Kidney epithelial cell (primary cell): ENCODE measurements at places on chromosomes 3 and 15.

- DNase-seq = no peak
Observed at GRCh38 chr15:77871852-77872371, 205.6 kb downstream of the TBC1D2B start.

- no peak for DNase-seq
Observed at GRCh38 chr15:32790352-32790999, 72.7 kb downstream of the GREM1 start.

- no peak for DNase-seq
Observed at GRCh38 chr15:101052681-101053121, 133.5 kb downstream of the LRRK1 start.

DNA sequence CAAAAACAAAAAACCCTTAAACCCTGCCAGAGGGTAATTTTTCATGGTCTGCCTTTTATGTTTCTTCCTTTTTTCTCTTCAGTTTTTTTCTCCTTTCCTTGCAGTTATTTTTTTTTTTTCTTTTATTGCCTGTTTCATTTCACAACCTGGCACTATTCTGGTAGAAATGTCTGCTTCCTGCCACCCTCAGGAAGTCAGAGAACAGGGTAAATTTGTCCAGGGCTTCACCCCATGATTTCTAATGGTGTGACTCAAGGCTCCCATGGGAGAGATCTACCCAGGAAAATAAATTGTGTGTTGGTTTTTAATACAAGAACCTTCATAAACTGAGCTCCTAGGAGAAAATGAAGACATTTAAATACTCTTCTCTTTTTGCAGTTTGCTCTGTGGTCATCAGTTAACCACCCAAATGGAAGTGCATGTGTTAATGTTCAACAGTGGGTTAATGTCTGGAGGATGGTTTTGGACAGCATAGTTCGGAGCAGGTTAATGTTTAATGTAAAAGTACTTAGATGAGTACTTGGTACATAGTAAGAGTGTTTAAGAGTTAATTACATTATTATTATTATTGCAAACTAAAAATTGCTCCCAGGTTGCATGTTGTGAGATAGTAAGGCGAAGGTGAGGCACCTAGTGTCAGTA is 45.9 kb downstream of the CGNL1 start:
- DNase-seq = peak; percentile 58

DNA sequence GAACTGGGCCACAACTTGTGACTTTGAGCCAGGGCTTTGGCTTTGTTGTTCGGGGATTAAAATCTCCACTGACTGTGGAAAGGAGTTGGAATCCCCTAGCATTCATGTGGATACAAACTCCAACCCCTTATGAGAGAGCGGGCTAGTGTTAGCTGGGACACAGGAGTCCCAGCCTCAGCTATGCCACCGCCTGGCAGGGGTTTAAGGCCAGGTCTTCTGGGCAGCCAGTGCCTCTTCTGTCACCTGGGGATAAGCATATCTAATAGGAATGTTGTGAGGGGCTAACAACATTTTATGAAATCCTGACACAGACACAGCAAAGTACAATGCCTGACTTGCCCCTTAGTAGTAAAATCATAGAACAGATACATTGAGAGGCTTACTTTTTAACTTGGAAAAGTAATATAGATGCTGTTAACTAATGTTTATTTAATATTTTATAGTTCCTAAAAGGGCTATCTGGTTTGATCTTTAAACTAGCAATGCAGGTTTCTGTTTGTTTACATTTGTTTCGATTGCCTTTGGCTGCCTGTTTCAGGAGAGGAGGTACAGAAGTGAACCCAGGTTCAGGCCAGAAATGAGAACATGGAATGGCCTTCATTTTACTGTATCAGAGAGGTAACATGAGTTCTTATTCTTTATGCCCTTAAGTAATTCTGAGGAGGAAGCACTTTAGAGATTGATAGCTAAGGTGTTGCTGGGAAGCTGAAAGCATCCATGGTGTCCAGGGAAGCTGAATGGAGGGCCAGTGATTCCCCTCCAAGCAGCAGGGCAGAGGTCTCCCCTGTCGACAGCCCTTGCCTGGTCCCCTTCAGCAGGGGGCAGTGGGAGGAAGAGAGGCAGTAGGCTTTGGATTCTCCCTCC is 8.7 kb downstream of the GPR160 start:
- no peak for DNase-seq

GRCh38 chr3:23203708-23204330 is 692 bp downstream of the UBE2E2 start:
- DNase-seq = no peak

DNA sequence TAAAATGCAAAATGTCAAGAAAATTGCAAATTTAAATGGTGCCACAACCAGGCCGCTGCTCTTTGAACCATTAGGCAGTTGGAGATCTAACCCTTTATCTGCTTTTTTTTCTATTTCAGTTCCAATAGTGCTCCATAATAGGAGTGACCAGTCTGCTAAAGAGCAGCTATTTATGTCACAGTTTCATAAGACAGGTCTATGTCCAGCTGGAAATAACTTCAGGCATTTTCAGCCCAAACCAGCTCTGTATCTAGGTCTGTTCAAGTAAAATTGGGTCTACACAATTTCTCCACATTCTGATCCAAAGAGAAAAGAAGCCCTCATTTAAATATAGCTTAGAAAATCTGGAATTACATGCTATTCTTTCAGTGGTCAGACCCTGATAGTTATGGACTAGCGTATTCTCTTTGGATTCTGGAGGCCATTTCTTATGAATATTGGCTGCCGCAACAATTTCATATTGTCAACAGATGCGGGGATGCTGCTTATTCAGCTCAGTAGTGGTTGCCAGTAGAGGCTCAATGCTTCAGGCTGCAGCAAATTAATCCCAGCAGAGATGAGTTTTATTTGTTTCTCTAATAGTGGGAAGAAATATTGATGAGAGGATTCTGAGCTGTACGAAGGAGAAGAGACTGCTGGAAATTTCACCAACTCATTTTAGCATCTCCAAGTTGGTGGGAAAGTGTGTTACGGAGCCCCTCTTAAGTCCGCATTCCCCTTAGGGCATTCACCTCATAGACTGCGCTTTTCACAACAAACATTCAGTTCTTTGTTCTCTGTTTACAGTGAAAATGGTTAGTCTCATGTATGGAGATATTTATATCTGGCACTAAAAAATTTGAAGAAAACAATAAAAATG is 887.0 kb downstream of the ROBO1 start:
- DNase-seq = no peak

- peak; percentile 16 for DNase-seq
Observed at GRCh38 chr15:53611145-53611920, 148.1 kb downstream of the WDR72 start.

- DNase-seq = no peak
Observed at GRCh38 chr15:43463507-43463906, 29.4 kb downstream of the TP53BP1 start.

DNA sequence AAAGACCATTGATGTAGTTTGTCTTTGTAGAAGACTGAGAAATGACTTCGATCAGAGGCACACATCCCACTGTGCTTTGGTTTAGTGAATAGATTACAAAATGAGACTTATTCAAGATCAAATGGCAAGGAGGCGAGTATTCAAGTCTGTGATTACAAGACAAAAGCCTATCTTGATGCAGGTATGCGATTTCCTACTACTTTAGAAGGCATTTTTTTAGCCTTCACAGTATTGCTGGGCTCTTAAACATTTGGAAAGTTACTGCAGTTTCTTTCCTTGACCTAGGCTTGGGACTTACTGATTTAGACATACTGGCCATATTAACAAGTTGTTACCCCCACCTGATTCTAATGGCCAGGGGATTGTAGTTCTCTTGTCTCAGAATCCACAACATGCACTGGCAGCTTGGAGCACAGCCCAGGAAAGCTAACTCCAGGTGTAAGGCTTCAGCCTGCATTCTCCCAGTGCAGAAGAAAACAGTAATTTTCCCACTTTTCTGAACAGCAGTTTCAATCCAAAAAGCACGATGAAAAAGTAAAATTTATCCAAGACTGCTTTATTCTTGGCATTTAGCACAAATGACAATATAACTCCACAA is 311.6 kb downstream of the EPHA6 start:
- no peak for DNase-seq

GRCh38 chr3:12574661-12575060 is 17.8 kb downstream of the MKRN2 start:
- DNase-seq = no peak

DNA sequence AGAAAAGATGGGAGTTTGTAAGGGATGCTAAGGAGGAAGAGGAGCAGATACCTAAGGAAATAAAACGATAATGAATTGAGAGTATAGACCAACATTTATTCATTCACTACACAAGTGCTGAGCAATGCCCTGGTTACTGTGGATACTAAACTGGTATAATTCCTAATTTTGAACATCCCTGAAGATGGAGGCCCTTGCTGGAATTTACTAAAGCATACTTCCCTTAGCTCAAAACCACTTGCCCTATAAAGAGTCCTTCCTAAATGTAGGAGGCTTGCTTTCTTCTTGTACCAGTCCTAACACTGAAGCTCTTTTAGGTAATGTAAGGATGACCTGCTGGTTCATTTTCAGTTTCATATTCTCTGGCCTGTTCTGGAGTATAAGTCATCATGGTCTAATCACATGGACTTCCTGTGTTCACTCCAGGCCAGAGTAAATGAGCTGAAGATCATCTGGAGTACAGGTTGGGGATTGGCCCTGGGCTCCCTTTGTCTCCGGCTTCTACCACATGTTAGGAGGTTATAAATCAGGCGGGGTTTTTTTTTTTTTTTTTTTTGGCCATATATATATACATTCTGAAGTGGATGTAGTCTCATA is 40.1 kb upstream of the MTMR10 start:
- no peak for DNase-seq

DNA sequence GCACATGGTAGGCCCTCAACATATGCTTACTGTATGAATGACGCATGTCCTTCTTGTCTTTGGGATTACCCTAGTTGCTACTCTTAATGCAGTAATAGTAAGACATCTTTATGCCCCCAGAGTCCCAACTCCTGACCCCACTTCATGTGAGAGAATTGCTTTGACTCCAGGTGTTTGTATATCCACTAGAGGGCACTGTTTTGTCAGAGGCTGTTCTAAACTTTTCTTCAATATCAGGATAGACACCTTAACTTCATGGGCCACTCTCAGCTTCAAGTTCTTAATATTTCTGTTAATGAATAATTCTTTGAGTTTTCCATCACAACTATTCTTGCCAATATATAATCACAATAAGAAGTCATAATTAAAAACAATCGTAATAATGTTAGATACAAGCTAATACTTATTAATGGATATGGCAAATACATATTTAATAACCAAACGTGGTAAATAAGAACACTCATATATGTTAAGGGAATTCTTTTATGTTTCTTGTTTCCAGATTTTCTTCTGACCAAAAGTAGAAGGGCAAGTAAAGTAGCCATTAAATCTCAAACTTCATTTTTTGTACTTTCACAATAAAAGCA is 337.2 kb upstream of the DNAJC19 start:
- no peak for DNase-seq

- no peak for DNase-seq
Observed at GRCh38 chr15:58212909-58213526, 74.8 kb downstream of the AQP9 start.

DNA sequence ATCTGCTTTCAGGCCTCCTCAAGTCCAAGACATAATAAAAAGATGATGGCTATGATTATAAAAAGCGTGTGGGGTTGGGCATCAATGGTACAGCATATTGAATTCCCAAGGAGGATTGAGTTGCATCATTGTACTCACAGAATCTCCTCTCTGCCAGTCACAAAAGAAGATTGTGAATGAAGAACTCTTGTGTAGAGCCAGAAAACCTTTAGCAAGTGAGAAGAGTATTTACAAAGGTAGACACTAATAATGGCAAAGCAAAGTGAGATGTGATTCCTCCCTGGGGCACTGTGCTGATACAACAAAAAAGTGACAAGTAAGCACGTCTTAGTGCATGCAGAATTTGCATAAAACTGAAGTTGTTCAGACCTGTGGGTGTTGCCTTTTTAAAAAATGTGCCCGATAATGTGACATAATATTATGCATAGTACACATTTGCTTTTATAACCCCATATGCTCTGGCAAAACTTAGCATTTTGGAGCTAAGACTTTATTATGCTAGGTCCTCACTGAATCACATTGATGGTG is 291.2 kb upstream of the TBC1D5 start:
- DNase-seq = no peak

DNA sequence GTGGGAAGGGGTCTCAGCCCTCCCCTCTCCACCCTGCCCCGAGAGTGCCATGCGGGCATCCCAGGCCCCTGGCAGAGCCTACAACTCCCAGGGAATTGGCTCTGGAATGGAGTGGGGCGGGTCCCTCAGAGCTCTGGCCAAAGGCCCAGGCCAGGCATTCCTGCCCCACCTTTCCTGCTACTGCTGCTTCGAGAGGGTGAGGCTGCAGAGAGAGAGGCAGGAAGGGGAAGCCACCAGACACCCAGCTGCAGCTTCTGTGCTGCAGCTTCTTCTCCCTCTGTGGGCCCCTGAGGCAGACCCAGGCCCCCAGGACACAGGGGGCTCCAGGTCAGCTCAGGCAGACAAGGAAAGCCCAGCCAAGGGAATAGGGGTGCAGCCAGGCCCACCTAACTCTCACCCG is 2.7 kb downstream of the ALS2CL start:
- no peak for DNase-seq

- no peak for DNase-seq
Observed at GRCh38 chr3:113331187-113331586, 110.1 kb downstream of the CFAP44 start.

DNA sequence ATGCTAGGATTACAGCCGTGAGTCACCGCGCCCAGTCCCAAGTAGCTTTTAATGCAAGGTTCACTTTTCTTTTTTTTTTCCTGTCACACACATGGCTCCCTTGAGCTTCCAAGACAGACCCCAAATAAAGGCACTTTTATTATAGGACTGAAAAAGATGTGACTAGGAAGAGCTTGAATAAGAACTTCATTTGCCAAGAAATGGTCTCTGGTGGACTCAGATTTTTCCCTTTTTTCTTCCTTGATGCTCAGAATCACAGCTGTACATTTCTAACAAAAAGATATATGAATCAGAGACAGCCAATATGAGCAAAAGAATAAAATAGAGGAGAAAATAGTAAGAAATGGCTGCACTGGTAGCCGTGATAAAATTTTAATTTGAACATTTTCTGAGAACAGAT is 337.2 kb downstream of the MAGI1 start:
- no peak for DNase-seq

DNA sequence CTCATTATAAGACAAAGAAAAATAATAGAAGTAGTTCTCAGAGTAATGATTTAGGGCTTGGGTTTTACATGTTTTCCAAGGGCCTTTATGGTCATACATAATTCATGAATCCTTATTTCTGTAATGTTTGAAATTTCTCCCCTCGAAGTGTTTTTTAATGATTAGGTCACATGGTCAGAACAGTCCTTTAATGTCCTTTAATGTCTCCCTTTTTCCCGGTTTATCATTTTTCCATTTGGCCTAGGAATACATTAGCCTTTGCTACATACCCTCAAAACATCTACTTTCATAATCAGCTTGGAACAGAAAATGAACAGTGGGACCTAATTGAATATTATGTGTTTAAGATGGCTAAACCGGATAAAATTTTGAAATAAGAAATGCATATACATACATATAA is 159.9 kb upstream of the ROBO2 start:
- no peak for DNase-seq
